GM12891 (cell line): ENCODE measurements at places on chromosomes 2 and 18.

DNA sequence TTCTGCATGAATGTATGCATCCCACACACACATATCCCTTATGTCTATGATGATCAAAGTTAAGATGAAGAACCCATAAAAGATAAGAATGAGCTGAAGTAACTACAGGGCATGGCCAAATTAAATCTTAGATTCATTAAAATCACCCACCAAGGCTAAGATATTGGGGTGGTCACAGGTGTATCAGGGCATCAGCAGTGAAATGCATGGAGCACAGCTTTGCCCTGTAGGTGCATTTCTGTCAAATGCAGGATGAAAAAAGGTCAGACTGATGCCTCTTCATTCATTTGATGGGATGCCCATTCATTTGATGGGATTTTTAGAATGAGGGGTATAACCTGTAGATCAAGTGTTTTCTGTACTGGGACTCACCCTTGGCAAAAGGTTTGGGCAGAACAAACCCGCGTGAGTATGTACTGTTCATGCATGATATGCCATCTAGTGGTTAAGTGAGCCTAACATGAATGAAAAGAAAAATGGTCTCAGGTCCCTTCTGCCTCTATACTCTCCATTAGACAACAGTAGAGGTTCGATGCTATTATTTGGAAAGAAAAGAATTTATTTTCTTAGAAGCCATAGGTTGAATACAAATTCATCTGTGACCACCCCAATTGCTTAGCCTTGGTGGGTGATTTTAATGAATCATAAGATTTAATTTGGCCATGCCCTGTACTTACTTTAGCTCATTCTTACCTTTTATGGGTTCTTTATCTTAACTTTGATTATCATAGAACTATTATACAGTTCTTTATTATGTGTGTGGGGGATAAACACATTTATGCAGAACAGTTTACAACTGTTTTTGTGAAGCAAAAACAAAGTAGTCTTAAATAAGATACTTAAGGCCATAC lies 43.2 kb upstream of the NOSTRIN start:
- DNase-seq: peak; percentile 22

- DNase-seq: no peak
These were observed 31.4 kb upstream of the CASP8 start for GRCh38 chr2:201228912-201229290.

DNA sequence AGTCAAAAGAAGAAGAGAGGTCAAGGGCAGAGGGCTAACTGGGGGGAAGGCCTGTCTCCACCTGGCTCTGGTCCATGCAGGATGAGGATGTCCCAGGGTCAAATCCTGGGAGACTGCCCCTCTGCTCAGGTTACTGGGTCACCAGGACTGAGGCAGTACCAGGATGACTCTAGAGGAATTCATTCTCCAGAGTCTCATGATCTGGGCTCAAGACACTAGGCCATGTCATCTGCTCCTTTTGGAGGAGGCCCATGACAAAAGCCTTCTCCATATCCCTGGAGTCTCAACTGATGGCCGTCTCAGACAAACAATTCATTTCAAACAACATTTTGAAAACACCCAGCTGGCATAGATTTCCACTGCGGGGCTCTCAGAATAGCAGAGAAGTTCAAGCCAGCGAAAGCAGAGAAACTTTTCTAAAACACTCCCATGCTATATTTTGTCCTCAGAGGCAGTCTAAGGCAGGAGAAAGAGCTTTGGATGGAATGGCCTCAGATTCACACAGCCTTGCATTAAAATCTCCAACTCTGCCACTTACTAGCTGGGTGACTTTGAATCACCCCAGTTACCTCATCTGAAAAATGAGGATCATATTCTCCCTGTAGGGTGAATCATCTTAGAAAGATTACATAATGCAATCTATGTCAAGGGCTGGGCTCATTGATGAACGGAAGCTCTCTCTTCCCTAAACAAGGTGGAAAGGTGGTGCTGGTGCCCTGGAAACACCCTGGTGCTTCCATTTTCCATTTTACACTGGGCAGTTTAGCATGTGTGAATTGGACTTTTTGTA lies 48.8 kb upstream of the LCLAT1 start:
- DNase-seq: no peak

GRCh38 chr18:22005191-22005841 lies 164.1 kb upstream of the GATA6 start:
- no peak for DNase-seq

DNA sequence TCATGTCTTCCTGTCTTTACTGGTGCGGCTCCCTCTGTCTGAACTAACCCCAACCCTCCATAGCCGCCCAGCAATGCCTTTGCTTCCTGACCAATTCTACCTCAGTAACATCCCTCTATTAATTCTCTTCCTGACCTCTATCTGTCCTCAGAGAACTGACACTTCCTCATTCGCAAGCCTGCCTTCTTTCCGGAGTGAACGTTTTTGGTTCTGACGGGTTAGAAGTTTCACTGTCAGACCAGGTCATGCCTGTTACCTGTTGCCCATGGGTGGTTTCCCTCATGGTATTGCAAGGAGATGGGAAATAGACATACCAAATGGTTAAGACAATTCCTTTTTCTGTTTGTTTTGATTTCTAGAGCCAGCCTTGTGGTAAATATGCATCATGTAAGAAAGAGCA lies 453.4 kb upstream of the SLC14A2 start:
- DNase-seq: no peak

- no peak for DNase-seq
These were observed 16.6 kb downstream of the ZNF142 start for GRCh38 chr2:218642786-218643185.

DNA sequence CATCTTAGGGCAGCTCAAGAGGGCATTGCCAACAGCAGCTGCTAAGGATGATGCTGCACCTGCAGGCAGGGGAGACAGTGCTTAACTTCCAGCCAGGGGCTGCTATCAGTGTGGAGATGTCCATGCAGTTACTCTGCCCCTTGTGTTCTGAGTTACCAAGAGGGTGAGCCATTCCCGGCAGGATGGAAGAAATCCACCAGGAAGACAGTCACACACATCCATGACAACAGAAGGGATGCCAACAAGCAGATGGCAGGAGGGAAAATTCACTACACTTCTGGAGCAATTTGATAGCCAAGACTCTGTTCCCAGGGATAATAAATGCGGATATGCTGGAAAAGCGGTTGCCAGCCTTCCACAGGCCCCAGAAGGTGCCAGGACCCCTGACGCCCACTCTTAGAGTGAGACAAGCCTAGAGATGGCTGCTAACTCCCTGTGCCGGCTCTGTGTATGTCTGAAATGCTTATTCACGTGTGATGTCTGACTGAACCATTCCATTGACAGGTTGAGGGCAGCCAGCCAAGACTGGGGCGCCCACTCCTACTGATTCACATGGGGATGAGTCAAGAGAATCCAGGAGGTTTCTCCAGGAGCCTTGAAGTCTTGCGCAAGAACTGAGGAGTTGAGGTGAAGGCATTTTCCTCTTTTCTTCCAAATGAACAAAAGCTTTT lies 24.5 kb downstream of the LOXHD1 start:
- no peak for DNase-seq

GRCh38 chr18:41113885-41114482 lies 841.0 kb upstream of the PIK3C3 start:
- no peak for DNase-seq

DNA sequence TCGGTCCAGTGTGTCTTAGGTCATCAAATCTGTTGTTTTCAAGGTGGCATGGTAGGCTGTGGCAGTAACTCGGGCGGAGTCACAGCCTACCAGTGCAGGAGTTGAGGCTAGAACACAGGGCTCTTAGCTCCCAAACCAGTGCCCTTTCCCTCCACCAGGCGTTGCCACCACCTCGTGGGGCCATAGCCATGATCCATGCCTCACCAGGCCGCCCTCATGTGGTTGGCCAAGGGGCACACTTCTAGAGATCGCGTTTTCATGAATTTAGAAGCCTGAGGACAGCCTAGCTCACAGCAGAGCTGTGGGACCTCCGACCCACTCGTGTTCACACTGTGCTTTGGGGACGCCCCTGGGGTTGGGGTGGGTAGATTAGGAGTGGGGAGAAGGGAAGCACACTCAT lies 10.6 kb downstream of the SEC11C start:
- no peak for DNase-seq

DNA sequence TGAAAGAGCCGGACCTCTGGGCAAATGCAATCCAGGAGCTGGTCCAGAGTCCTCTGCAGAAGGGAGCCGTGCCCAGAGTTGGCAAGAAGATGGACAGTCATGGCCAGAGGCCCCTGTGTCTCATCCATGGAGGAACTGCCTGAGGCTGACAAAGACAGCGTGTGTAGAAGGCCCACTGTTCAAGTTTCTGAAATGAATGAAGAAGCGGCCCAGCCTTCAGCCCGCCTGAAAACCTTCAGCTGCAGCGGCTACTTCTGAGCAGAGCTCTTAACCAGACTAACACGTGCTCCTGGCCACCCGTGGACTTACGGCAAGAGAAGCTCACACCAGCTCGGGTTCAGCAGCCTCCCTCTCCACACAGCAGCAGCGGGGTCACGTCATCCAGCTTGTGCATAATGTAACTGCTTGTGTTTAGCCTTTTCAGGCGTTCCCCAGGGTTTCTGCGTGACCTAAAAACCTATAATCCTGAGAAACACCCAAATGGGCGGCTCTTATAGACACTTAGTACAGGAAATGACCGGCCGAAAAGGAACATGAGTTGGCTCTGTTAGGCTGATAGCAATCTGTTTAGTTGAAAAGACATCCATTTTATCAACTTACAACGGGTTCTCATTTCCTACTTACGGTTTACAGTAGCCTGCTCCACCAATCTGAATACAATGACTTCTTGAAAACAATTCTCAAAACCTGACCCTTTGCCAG lies at the start of gene FAM124B:
FAM124B (minus strand) TSS at position 467 of the 702 bp plus-strand sequence; CDS start at position 128, 339 bp downstream.
- no peak for DNase-seq

DNA sequence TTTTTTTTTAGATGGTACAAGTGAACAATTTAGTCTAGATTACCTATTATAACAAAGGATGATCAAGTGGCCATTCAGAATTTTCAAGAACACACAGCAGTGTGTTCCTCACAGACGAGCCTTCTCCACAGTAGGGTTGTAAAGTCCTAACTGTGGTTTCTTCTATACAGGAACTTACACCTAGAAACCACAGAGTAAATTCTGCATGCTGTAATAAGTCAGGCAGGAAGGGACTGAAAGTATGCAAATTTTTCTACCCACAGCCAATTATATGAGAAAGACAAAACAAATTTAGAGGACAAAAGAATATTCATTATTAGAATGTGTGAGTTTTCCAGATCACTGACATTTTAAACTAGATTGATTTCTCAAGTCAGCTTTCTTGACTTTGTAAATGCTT lies 99.5 kb downstream of the RBMS1 start:
- DNase-seq: peak; percentile 11

DNA sequence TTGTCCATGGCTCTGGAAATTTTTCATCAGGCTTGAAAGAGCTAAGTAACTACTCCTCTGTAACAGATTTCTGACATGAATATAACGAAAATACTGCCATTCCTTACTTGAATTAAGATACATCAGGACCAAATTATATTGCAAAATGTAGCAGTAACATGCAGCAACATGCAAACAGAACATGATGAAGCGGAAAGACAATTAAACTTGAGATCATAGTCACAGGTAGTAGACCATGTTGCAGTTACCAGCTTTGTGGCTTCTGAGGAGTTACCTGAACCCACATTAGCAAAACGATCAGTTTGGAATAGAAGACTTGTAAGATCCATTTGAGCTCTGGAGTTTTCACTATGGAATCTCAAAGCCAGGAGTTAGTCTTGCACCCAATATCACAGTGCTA lies 76.2 kb downstream of the MREG start:
- DNase-seq: no peak

DNA sequence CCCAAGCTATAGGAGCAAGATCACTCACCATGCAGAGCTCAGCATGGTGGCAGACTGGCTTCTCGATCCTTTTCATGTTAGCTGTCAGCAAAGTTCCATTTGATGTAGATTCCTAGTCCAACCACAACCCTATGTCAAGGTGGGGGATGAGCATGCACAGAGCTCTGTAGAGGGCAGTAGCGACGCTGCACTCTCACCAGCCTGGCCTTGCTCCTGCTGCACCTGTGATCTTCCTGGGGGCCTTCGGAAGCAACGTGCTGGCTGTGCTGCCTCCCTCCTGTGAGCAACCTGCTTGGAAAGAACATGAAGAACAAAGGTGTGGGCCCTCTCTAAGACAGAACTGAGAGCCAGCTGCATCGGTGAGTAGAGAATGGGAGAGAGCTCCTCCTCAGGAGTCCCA lies 479.4 kb upstream of the MYT1L start:
- no peak for DNase-seq

GRCh38 chr2:137249463-137250130 lies 484.3 kb downstream of the THSD7B start:
- DNase-seq: no peak

DNA sequence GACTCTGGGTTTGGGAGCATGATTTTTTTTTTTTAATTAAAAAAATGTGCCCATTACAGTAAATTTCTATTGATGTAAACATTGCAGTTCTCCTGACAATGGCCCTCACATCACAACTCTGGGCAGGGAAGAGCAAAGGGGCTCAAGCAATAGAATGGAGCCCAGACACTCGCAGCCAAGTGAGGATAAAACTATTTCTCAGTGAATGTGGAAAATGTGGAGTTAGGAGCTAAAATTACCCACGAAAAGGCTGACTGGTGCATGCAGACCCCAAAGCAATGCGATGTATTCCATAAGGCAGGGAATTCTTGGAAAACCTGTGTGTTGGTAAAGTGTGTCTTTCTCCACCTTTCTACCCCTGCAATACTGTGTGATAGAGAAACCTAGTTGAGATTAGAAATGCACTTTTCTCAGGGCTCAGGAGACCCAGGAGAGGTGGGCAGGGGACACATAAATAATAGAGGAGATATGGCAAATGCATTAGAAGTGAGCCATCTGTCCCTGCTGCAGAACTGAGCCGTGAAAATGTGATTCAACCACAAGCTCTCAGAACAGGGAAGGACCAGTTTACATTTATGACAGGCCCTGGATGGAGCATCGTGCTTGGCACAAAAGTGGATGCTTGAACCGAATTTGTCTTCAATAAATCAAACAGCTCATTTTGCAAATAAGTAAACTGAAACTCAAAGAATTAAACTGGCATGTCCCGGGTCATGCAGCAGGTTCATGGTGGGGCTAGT lies 100.1 kb downstream of the MYCN start:
- DNase-seq: no peak

DNA sequence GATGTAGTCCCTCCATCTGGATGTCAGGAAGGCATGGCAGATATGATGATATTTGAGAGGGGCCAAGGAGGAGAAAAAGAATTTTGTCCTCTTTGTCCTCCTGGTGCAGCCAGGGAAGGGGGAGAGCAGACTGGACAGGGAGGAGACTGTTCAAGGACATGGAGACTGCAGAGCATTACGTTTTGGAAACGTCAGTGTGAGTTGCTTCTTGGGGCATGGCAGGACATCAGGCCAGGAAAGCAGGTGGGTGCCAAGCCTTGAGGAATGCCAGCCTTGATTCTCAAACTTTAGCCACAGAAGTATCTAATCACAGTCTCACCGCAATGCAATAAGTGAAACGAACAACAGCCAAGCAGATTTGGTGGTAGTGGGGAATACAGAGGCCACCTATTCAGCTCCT lies 66.2 kb downstream of the BMP10 start:
- DNase-seq: no peak

DNA sequence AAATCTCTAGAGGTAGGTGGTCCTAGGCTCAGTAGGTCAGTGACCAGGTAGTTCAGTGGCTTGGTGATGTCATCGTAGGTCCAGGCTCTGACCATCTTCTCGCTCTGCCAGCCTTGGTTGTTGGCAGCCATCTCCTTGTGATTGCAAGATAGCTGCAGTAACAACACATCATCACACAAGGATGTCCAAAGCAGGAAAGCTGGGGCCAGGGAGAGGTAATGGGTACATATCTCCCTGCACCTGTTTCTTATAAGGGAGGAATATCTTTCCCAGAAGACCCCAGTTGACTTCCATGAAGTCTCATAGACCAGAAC lies 60.5 kb downstream of the ANKRD44 start:
- no peak for DNase-seq

- no peak for DNase-seq
These were observed 1.3 kb upstream of the CEP68 start for GRCh38 chr2:65054749-65055421.
